Activated CD4-positive, alpha-beta memory T cell treated with anti-CD3 and anti-CD28 coated beads for 36 hours (primary cell): ENCODE measurements at places on chromosomes 1 and 21. TPM values are rescaled to one million over a fixed set of nuclear protein-coding genes. Genes with fewer than 3 reads are reported as not detected.

Gene HAO2
- not detected for total RNA-seq

Gene PTGER3
- not detected for total RNA-seq

Gene CD160
- 0.14 TPM for total RNA-seq

Gene PLA2G2A
- not detected for total RNA-seq

Gene CRNN
- total RNA-seq, result not detected

Gene CYP4A11
- total RNA-seq, result not detected

Gene DNASE2B
- total RNA-seq, result not detected

Gene C1QC
- total RNA-seq, result not detected

Gene USP21
- 25.4 TPM for total RNA-seq

Gene CD84
- 18.6 TPM for total RNA-seq

Gene S100A9
- not detected for total RNA-seq

Gene CLDN17
- not detected for total RNA-seq

Gene OR4F16
- total RNA-seq, result not detected
